ENCODE measurements at places on chromosomes 5 and 9.
A peak's percentile ranks its signal among the peaks of the same experiment; 100 is the strongest.

GRCh38 chr9:97990259-97990658, 7.1 kb downstream of the ANP32B start:
- DNase-seq: peak; percentile 75

DNA sequence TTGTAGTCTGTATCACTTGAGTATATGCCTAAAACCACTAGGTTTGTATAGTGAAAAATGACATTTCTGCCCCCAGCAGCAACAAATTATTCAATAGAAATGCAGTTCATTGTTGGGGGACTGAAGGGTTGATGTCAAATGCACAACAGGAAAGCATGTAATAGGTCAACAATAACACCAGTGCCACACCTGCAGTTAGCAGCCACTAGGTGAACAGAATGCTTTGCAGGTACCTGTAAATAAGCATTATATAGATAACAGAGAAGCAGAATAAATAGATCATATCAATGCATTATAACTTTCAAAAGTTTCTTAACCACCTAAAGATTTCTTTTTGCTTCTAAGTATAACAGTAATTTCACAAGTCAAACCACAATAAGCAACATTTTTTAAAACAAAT, 435.9 kb upstream of the DMAC1 start:
- DNase-seq: no peak

- DNase-seq: no peak
Observed at GRCh38 chr5:126806-127205, 34.8 kb downstream of the PLEKHG4B start.

DNA sequence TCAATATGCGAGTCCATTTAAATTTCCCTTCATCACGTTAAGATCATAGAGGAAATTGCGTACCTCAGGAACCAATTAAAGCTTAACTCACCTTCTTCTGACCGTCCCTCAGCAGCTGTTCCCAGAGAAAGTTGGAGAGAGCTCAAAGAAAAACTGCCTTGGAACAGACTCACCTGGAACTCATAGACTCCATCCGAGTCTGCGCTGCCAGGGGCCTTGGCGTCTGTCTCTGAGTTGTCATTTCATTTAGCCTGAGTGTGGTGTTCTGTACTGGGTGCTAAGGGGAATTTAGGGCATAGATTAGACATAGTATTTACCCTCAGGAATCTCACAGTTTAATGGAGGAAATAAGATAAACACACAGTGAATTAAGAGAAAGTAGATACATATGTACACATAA, 892.7 kb downstream of the TLE1 start:
- DNase-seq: no peak
